Heart left ventricle (tissue), 16 donors: ENCODE measurements at places on chromosomes 5 and 9.

DNA sequence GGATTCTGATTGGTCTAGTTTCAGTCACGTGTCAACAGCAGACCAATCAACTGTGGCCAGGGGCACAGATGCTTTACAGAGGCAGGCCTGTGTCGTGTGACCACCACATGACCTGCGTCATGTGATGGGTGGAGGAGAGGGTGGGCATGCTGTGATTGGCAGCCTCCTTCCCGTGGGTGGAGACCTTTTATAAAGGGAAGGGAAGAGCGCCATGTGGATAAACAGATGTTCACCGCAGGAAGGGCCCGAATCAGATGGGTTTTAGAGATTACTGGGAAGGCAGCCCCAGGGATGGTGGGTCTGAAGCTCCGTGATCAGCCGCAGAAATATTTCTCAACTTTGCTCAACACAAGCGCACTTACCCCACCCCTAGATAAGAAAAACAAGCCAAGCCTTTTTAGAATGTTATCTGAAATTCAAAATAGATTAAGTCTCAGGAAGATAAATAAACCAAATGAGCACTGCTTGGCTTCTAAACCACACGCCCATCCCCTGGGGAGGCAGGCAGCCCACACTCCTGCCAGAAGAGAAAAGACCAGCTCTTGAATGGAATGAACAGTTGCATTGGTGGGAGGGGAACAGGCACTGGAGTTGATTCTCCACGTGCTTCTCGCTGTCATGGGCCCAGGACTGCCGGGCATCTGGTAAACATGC is 43.6 kb downstream of the ROPN1L start:
- peak; percentile 79 for DNase-seq

GRCh38 chr5:95238560-95239325 is 46.2 kb downstream of the MCTP1 start:
- DNase-seq, result no peak

DNA sequence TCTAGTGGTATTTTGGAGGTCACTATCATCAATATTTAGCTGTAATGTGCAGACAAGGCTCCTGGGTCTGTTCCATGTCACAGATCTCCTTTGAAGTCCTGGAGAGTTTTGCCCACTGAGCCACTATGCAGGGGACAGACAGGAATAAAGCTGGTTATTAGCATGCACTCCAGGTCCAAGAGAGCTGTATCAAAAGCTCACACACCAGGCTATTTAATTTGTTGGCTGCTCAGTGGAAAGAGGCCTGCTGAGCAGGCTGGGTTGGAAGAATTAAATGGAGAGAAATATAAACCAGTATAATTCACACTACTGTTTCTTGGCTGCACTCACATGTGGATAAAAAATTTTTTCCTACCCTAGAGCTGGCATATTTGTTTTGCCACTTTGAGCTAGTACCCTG is 113.8 kb upstream of the TAF11L2 start:
- DNase-seq, result no peak

DNA sequence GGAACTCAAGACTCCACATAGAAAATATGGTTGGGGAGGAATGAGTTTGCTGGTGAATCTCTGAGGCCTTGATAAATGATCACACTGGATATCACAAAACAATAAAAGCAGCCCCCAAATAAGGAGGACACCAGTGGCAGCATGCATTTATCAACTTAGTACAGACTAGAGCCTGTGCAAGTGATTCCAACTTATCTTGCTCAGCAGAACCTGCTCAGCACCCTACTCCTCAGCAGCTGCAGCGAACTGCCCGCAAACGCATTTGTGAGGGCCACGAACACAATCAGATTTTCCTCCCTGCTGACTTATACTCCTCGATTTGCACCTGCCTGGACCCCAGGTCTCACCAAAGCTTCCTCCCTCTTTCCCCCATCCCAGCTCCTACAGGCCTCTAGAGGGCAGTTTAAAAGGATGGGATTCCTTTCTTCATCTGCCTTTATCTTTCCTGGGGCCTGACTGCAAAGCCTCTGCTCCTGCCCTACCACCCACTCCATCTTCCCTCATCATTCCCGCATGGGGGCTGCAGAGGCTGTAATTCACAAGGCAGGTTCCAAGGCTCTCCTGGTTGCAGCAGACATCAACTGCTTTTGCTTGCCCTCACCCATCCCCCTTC is 41.2 kb downstream of the ANKS6 start:
- no peak for DNase-seq

DNA sequence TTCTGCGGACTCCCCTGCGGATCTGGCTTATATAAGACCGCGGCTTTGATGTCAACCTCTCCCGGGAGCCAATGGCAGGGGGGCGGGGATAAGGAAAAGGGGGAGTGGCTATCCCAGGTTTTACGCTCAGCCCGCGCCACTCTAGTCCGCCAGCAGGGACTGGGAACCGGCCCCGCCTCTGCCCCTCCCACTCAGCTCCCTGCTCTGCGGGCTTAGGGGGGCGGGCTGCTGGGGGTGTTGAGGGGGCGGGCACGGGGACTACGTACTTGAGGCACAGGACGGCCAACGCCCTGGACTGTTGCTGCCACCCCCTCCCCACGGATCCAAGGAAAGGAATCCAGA is at the start of gene HAND1:
TSS of gene HAND1 (minus strand) at position 4 of the 342 bp plus-strand sequence. CDS start 219 bp downstream, outside the sequence.
- peak; percentile 85 for DNase-seq

GRCh38 chr9:135907006-135907430 is 328 bp downstream of the CAMSAP1 start:
- DNase-seq, result no peak

- no peak for DNase-seq
Measured at GRCh38 chr9:74960561-74960960, 7.8 kb upstream of the C9orf40 start.

DNA sequence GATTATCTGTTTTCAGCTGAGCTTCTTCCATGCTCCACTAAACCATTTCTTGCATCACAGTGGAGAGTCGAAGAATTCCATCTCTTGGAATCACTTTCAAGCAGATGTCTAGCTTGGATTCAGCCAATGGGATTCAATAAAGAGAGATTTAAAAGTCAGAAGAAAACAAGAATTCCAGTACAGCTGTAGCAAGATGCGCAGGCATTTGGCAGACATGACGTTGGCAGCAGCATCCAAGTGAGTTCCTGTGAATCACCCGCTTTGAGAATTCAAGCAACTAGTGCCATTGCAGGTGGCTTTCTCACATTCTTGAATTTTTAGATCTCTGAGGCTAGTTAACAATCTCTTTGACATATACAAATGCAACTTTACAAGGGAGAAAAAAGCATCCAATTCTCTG is 467.0 kb downstream of the CDH10 start:
- no peak for DNase-seq

DNA sequence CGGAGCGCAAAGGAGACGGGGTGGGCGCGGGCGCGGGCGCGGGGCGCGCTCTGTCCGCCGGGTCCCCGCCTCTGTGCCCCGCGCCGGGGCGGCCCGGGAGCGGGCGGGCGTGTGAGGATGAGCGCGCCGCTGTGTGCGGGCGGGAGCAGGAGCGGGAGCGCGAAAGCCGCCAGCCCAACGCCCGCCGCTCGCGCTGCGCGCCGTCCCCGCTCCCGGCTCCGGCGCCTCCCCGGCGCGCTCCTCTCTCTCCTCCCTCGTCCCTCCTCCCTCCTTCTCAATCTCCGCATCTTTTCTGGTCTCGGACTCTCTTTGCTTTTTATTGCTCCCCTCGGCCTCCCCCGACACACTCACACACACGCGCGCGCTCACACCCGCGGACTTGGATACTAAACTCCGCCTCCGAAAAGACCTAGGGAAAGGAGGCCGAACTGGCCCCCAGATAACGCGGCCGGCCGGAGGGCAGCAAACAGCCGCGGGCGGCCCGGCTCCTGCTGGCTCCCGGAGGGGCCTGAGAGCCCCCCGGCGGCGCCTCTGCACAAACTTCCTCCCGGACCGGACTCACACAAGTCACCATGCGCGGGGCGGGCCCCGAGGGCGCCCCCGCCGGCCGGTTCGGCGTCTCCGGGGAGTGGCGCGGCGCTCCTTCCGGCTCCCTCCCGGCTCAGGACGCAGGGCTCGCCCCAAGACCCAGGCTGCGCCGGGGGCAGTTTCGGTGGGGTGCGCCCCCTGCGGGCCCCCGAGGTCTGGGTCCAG is at the start of gene FIBCD1:
TSS of gene FIBCD1 (minus strand) at position 596 of the 753 bp plus-strand sequence. CDS start 640 bp downstream, outside the sequence.
- no peak for DNase-seq

DNA sequence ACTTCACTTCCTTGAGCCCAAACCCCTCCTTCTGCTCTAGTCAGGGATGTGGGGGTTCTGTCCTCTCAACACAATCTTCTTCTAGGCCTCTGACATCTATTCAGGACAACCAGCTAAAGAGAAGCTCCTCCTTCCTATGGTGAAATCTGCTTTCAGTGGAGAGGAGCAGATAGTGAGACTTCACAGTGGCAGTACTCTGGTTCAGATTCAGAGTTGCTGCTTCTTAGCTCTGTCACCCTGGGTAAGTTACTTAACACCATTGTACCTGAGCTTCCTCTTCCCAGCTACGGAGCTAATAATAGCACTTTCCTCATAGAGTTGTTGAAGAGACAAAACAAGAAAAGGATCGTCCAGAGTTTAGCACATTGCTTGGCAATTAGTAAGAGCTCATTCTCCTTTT is 77.3 kb upstream of the LARP1 start:
- no peak for DNase-seq

- no peak for DNase-seq
Measured at GRCh38 chr5:15284706-15285105, 215.3 kb upstream of the FBXL7 start.

GRCh38 chr5:25744908-25745307 is 1100.1 kb upstream of the CDH10 start:
- DNase-seq, result no peak

- no peak for DNase-seq
Measured at GRCh38 chr5:89954916-89955315, 454.6 kb downstream of the CETN3 start.

DNA sequence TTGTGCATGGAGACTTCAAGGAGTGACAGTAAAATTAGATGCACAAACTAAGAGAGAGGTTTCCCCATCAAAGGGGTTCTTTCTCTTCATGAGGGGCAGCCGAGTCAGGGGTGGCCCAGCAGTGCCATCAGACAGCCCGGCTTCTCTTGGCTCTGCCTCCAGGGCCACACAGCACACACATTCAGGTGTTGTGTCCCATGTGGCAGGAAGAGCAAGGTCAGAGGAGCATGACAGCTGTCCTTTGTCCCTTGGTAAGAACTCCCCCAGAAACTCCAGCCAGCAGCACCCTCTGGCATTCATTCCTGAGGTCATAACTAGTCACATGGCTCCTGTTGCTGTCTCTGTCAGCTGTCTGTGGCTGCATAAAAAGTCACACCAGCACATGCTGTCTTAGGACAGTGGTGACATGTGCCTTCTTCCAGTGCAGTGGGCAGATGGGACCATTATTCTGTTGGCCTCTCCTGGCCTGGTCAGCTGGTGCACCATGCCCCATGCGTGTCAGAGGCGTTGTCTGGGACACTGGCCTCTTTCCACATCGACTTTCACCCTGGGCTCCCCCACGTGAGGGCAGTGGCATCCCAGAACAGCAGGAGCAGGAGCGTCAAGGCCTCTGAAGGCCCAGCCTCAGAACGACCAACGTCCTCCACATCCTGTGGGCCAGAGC is 78.4 kb upstream of the OTULINL start:
- DNase-seq, result no peak

- DNase-seq, result no peak
Measured at GRCh38 chr9:16308645-16309044, 561.8 kb downstream of the BNC2 start.

DNA sequence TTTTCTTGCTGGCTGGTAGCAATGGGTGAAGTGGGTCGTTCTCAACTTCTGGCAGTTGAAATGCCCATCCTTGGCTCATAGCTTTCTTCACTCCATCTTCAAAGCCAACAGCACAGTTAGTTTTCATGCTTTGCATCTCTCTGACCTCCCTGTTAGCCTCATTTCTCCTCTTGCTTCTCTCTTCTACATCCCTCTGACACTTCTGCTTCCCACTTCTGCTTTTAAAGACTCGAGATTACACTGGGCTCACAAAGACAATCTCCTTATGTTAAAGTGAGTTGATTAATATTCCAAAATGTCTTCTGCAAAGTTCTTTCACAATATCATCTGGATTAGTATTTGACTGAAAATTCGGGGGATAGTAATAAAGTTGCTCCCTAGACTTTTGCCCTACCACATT is 684.8 kb upstream of the CCNG1 start:
- no peak for DNase-seq

GRCh38 chr9:91156451-91157234 is 205.1 kb downstream of the AUH start:
- no peak for DNase-seq

DNA sequence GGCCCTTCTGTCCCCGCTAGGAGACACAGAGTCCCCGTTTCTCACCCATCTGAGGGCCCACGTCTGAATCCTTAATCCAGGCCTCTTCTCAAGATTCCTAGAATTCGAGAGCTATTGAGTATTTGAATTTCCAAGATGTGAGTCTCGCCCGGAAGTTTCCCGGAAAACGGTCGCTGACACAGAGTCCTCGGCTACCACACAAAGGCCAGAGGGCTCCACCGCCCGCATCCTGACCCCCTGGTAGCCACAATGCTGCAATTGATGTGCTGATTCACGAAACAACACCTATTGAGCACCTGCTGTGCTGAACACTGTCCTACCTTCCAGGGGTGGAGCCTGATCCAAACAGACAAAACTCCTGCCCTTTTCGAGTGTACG is 670 bp upstream of the FBP1 start:
- DNase-seq, result no peak

DNA sequence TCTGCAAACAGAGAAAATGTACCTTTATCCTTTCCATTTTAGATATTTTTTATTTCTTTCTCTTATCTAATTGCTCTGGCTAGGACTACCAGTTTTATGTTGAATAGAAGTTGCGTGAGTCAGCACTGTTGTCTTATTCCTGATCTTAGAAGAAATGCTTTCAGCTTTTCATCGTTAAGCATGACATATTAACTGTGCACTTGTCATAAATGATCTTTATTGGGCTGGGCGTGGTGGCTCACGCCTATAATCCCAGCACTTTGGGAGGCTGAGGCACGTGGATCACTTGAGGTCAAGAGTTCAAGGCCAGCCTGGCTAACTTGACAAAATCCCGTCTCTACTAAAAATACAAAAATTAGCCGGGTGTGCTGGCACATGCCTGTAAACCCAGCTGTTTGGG is 8.2 kb upstream of the ECM2 start:
- no peak for DNase-seq

DNA sequence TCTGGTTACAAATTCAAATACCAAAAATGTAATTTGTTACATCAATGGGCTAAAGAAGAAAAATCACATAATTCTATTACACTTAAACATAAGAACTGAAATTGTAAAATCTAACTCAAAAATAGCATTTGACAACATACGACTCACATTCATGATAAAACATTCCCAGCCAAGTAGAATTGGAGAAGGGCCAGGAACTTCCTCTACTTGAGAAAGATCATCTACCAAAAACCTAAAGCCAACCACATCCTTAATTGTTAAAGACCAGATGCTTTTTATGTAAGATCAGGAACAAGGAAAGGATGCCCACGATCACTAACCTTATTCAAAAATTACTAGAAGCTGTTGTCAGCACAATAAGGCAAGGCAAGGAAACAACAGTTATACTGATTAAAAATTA is 1819.8 kb upstream of the C9orf72 start:
- DNase-seq, result no peak

- DNase-seq, result no peak
Measured at GRCh38 chr5:135248801-135249231, 150.2 kb downstream of the MACROH2A1 start.
